NCI-H510A treated with DMSO at 0.1 percent for 48 hours (cell line): ENCODE measurements at places on chromosomes 1 and 21.

DNA sequence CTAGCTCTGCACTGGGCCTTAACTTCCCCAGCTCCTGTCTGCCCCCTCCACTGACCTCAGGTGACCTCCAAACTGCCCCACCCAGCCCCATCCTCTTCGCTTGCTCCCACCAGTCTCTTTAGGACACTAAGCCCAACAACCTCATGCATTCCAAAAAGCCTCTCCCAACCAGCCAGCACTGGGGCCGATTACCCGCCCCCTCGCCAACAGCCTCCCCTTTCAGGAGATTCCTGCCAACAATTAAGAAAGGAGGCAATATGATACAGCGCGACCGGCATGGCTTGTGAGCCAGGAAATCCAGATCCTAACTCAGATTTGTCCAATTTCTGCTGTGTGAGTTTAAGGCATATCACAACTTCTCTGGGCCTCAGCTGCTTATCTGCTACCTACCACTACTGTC lies 14.7 kb downstream of the KANK4 start:
- no peak for DNase-seq

DNA sequence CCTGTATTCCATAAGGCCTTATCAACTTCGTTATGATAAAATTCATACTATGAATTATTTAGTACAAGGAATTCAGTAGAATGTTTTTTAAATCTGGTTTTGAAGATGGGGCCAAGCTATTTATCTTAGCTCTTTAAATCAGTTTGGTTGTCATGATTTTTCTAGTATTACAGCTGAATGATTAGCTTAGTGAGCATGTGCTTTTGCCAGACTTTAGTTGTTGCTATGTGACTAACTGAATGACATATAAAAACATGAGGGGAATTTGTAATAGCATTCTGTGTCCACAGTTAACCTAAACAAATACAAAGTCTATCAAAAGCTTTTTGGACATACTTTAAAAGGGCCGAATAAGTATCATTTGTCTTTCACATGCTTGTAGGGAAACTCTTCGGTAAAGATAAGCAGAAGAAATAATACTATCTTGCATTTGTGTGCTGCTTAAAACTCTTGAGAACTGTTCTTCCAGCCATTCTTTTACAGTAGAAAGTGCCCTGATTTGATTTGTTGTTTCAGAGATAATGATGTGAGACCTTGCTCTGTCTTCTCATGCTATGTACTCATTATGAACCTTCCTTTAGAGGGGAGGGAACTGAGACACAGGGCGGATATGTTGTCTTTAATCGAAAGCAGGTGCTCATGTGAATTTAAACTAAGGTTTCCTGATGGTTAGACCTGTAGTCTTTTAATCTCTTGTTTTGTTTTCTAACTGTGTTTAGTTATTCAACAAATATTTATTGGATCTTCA lies 18.8 kb downstream of the NEK7 start:
- no peak for DNase-seq

GRCh38 chr1:24972915-24973242 lies 42.8 kb upstream of the RUNX3 start:
- no peak for DNase-seq

DNA sequence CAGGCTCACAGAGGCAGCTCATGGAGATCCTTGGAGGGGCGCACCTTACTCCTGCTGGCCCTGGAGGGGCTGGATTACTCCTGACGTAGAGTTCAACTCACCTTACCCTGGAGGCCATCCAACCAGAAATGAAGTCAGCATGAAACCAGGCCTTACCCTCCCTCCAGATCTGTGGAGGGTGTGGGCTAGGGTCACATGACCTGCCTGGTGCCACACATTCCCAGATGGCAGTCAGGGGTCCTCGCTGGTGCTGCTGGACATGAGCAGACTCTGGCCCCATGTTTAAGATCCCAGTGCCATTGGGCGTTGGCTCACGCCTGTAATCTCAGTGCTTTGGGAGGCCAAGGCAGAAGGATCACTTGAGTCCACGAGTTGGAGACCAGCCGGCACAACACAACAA lies 4.5 kb downstream of the C21orf58 start:
- DNase-seq = no peak

DNA sequence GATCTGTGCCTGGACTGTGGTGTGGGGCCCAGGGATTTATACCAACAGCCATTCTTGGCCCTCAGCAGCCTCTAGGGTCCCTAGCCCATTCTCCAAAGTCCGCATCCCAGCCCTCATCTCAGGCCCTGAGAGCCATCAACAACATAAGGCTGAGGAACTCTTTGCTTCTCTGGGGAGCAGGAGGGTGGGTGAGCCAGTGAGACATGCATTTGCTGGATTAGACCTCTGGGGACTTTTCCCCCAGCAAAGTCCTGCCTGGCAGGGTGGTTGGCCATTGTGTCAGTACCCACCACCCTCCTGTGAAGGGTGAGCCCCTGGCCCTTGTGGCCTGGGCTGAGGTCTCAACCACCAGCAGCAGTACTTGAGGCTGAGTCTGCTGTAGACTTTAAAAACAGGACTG lies 24.2 kb upstream of the FAM20B start:
- no peak for DNase-seq

GRCh38 chr1:66571789-66572188 lies 37.8 kb downstream of the SGIP1 start:
- no peak for DNase-seq

DNA sequence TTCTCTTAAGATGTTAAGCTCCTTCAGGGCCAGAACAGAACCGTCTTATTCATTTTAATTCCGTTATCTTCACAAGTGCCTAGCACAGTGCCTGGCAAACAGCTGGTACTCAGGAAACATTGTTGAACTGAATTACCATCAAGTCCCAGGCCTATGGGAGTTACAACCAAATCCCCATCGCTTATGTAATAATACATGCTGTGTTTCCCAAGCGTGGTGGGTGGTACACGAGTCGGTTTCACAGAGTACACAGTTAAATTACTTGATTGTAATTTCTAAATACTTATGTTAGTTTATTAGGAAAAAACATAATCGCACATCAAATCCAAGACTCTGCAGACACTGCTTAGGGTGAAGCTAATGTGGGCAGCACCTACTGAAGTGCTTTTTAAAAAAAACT lies 1.0 kb downstream of the ANGEL2 start:
- no peak for DNase-seq

- no peak for DNase-seq
Measured at GRCh38 chr1:145991735-145992412, 4.5 kb downstream of the TXNIP start.

DNA sequence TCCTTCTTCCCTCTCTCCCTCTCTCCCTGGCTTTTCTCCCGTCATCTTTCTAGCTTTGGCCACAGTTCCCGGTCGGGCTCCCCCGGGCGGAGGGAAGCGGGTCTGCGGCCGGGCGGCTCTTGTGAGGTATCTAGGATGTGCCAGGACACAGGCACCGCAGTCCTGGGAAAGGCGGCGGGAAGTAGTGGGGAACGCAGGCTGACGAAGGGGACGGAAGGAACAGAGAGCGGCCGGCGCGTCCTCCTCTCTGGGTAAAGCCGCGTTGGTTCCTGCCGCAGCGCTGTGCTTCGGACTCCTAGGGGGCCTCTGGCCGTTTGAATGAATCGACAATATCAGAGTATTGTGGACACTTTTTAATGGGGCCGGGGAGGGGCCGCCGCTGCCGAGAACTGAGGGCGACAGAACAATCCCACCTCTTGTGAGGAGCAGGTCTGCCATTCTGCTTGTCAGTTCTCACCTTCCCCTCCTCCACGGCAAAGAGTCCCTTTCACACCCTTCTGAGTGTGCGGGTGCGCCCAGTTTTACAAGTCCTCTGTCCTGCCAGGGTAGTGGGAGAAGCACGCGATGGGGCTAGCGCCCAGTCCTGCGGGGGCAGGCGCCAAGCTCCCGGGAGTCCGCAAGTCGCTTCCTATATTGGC lies 1.2 kb upstream of the LHX9 start:
- DNase-seq = peak; percentile 68

- peak; percentile 75 for DNase-seq
Measured at GRCh38 chr1:154972517-154973343, 1.8 kb upstream of the CKS1B start.

- DNase-seq = no peak
Measured at GRCh38 chr1:218659911-218660677, 315.0 kb downstream of the TGFB2 start.

DNA sequence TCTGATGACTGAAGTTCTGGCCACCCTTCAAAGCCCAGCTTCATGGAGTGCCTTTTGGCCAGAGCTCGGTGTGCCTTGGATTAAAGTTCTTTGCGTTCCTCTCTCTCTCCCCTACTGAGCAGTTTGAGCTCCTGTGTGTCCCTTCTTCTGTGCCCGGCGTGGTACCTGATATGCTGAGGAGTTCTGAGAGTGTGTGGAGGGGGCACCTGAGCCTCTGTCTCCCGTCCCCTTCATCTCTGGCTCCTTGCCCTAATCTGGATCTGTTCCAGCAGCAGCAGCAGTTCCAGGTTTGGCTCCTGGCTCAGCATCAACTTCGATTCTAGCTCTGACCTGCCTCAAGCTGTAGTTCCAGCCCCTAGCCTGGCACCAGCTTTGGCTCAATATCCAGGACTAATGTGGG lies 25.1 kb upstream of the MYCL start:
- no peak for DNase-seq

DNA sequence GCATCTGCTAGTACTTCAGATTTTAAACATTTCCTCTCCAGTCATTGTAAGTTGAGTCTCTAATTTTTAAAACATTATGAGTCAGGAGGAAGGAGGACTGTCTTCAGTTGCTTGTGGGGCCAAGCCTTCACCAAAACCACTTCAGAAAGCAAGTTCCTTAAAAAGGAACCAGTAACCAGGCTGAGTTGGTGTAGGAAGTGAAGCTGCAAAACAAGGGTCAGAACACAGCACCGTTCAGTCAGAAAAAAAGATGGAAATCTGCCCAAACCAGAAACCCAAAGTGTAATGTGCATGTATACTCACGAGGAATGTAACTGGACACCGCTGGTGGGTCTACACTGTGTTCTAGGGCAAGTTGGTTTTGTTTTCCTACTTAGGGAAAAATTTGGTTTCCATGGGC lies 402.1 kb downstream of the SETD4 start:
- DNase-seq = no peak

DNA sequence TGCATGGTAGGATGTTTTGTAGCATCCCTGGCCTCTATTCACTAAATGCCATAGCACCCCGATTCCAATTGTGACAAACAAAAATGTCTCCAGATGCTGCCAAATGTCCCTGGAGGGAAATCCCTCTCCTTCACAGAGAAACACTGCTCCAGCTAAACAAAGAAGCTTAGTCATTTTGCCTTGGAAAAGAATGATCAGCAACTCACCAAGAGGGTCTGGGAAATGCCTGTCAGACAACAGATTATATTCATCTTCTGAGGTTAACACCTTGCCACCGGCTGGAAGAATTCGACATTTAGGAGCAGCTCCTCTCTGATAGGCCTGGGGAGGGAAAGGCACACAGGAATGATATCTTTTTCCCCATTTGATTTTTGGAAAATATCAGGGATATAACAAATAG lies 84.4 kb downstream of the NIBAN1 start:
- DNase-seq = no peak

- peak; percentile 54 for DNase-seq
Measured at GRCh38 chr21:42463861-42464515, 32.0 kb downstream of the RSPH1 start.

DNA sequence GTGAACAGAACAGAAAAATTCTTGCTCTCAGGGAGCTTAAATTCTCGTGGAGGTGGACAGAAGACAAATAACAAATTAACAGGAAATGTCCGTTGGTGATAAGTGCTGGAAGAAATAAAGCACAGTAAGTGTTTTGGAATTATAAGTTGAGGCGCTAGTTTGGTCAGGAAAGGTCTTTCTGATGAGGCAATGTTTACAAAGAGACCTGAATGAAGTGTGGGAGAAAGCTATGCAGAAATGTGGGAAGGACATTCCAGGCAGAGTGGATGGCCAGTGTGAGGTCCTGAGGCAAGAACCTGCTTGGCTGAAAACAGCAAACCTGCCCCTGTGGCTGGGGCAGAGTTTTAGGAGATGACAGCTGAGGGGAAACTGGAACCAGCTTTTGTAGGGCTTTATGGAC lies 23.3 kb downstream of the NGF start:
- no peak for DNase-seq

DNA sequence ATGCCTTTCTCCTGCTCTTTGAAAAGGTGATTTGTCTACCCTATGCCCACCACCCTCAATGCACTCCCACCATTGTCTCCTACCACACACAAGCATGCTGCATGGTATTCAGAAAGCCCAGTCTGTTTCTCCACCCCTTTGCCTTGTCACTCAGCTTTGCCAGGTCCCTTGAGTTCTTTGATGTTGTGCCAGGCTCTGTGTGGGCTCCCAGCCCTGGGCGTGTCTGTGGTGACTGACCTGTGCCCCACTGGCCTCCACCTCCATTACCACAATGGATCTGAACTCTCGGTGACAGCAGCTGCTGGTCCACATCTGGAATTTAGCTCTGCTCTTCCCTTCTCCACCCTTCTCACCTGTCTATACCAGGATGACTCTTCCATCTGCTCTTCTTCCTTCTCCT lies 34.9 kb downstream of the ATP2B4 start:
- DNase-seq = no peak

DNA sequence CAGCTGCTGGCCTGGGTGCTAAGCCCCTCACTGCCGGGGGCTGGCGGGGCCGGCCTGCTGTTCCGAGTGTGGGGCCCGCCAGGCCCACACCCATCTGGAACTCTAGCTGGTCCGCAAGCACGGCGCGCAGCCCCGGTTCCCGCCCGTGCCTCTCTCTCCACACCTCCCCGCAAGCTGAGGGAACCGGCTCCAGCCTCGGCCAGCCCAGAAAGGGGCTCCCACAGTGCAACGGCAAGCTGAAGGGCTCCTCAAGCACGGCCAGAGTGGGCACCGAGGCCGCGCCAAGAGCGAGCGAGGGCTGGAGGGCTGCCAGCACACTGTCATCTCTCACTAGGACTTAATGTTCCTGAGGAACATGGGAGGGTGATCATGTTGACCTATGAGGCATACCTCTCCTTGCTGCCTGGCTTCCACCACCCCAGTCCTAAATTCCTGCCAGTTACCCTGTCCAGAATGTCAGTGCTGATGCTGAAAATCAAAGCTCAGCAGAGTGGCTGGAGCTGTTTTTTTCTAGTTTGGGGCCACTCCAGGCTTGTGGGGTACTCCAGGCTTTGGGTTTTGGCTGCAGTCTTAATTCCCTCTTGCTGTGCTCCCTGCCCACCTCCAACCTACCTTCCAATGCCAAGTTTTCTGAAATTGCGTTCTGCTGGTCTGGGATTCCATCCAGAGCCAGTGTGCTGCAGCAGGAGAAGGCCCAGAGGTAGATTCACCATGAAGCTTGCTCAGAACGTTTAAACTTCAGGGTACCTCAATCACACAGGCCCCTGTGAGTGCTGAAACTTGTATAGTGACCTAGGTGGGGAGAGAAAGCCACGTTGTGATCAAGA lies 44.2 kb upstream of the LPGAT1 start:
- no peak for DNase-seq

DNA sequence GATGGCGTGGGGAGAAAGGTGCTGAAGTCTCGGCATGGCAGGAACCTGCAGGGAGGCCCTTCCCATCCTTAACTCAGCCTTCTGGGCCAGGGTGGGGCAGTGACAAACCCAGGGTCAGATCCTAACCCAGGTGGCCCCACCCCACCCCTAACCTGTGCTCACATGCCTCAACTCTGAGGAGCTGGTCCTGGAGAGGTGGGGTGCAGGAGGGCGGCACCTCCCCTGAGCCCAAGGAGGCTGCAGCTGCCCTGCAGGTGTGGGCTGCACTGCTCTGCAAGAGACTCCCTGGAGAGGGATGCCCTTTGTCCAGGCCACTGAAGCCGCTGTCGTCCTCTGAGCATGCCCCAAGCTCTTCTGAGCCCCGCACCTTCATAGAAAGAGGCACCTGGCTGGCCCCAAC lies 15.2 kb upstream of the ADAMTSL4 start:
- no peak for DNase-seq
